ENCODE measurements at places on chromosomes 5 and 9.

GRCh38 chr9:89991204-89991790, 386.5 kb downstream of the GADD45G start:
- DNase-seq = no peak

GRCh38 chr5:87390075-87390474, 22.7 kb downstream of the CCNH start:
- DNase-seq = no peak

DNA sequence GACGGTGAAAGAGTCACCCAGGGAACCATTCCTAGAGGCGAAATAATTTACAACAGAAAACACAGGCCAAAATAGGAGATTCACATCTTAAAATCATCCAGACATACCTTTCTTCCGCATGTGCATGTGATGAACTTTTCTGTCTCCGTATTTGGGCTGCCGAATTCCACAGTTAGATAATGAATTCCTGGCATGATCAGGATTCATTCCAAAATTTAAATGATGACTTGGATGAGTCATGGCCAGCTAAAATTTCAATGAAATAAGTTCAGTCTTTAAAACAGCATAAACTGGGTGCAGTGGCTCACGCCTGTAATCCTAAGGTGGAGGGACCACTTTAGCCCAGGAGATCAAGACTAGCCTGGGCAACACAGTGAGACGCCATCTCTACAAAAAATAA, 82.7 kb downstream of the DROSHA start:
- DNase-seq = no peak

DNA sequence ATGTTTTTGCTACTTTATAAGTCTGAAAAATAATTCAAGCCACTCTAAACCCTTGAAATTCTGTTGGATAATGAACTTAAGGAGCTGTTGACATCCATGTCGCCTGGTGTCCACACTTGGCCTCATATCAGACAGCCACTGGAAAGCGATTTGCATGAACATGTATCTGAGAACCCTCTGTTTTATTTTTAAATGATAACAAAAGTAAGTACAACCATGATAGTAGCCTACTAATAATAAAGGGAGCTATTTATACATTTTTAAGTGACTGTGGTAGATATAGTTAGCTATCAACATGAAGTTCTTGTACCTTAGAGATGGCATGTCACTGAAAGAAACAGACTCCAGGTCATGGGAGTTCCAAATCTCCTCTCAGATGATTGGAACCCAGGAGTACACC, 53.3 kb downstream of the PLCXD3 start:
- no peak for DNase-seq

DNA sequence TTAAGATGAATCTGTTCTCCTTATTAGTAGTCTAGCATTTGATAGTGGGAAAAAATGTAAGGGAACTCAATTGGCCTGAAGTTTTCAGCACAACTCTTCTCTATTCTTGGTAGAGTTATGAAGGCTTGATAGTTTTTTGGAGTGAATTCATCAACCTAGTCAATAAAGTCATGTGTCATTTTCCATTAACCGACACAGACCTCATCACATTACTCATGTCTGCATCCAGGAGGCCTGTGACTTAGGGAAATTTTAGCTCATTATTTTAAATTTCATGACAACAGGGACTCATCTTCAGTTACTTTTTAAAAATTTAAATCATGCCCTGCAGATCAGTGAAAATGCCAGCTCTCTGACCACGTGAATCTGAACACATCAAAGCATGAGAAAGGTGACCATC, 63.3 kb downstream of the ADAMTS16 start:
- no peak for DNase-seq

DNA sequence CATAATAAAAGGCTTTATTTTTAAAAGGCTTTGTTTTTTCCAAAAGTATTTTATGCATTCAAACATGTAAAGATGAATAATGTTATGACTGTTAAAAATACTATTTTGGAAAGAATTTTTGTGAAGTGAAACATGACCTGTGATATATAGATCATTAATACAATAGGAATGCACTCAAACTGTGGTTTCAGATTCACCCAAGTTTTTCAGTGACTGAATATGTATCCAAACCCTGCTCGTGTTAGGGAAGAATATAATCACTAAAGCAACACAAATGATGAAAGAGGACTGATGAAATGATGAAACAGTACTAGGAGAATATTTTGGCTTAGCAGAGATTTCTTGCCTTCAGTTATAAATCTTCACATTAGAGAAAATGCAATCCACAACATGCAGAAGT, 278.0 kb downstream of the ADAMTS6 start:
- DNase-seq = no peak

- DNase-seq = no peak
These were observed 63.4 kb downstream of the RXRA start for GRCh38 chr9:134389642-134390041.

DNA sequence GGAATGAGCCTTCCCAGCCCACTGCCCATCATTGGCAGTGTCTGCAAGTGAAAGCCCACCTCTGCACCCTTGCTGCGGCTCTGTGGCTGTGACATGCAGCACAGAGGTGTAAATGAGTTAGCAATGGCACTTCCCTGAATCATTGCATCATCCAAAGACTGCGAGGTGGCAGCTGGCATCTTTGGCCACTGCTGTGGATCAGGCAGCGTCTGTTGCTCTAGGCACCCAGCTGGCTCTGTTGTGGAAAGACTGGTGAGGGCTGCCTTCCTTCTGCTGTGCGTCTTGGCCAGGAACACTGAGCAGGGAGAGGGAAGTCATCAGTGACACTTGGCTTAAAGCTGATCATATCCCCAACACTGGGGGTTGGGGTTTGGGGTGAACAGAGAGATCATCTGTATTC, 64.5 kb downstream of the MFAP3 start:
- no peak for DNase-seq

DNA sequence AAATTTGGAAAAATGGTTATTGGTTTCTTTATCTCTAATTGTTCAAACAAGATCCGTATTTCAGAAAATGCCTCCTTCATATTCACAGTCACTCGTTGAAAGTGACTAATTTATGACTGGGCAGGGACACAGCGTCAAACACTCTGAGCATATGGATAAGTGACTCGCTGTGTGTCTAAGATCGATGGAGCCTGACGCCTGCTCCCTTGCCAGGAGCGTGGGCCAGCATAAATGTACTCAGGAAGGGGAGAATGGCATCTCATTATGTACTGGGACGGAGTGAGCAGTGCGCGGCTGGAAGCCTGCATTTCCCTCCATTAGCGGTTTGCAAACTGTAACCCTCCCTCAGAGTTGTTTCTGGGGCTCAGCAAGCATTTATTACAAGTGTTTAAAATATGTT, 79.8 kb upstream of the CAST start:
- DNase-seq = peak; percentile 17

- no peak for DNase-seq
These were observed 32.8 kb downstream of the TMC1 start for GRCh38 chr9:72554221-72554641.

- no peak for DNase-seq
These were observed 2.5 kb downstream of the STOM start for GRCh38 chr9:121367306-121368137.

DNA sequence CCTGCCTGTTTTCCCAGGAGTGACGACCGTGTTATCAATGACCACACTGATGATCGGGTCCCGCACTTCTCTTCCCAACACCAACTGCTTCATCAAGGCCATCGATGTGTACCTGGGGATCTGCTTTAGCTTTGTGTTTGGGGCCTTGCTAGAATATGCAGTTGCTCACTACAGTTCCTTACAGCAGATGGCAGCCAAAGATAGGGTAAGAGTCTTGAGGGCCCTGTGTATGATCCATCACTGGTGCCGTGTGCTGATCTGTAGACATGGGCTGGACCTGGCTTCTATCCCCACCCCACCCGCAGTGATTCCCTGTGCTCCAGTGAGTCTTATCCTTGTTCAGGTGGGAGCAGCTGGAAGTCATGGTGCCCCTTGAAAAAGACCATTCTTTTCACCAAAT, 26.0 kb downstream of the GABRP start:
- DNase-seq = no peak

DNA sequence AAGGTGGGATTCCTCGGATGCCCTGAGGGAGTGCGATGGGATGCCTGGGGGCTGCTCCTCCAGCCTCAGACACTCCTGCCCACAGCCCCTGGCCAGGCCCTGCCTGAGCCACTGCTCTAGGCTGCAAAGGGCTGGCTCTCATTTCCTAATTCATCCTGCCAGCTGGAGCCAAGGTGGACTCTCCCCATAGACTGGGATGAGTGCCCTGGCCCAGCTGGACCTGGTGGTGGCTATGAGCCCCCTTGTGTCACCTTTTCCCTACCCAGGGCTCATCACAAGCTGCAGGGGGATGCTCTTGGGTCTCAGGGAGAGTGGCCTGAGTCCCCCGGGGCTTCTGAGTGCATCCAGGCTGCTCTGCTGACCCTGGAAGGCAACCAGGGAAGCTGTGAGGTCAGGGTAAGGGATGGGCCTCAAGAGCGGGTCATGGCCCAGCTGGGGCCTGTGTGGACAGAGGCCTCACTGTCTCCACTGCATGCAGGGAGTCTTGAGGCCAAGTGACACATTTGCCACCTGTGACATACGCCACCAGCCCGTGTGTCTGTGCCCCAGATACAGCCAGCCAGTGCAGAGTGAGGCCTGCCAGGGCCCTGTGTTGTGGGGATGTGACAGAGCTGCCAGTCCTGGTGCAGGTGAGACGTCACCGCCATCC, 102.7 kb upstream of the IER5L start:
- no peak for DNase-seq

DNA sequence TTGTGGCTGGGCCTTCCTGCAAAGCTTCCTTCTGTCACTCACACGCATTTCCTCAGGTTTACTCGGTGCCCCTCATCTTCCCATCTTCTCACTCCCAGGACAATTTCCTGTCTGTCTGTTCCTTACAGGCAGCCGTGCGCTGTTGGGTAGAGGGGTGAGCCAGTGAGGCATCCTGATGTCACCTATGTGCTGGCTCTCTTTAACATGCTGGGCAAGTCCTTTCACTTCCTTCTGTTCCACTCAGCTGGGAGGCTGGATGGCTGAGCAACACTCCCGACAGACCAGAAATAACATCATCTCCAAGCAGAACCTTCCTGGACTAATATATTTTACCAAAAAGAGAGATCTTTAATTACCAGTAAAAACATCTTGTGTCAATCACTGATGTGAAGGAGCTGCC, 103.0 kb downstream of the HSD17B3 start:
- DNase-seq = no peak

DNA sequence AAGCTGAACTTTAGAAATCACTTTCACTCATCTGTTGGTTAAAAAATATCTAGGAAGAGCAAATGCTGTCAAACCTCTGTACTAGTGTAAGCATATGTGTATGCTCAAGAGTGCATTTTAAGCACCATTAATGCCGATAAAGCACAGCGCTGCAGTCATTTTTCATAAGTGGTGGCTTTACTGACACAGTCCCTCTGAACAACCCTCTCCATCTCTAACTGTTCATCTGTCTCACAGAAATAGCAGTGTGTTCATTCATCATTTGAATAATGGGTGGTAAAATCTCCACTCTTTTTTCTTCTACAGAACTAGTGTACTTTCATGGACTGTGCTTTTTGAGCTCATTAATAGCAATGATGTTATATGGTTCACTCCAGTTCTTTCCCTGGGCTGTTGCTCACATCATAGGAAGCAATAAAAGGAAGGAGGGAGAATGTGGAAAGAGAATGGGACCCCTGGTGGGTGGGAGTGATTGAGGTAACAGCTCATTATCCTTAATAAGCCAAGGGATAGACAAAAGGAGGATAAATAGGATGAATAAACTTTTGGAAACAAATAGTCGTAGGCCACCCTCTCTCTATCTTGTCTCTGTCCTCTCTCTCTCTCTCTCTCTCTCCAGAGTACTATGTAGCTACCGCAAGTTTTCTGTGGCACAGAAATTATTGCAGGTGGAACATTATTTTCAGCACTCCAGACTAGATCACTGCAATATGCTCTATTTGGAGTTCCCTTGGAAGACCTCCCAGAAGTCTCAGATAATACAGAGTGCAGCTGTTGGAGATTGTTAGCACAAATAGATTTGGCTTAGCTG, 117.9 kb upstream of the PRDM9 start:
- no peak for DNase-seq

GRCh38 chr5:56302027-56302426, 68.9 kb upstream of the ANKRD55 start:
- no peak for DNase-seq

- no peak for DNase-seq
These were observed 418.0 kb downstream of the SPATA31D1 start for GRCh38 chr9:82406456-82407085.

GRCh38 chr9:88874391-88874790, 116.9 kb upstream of the S1PR3 start:
- DNase-seq = no peak

DNA sequence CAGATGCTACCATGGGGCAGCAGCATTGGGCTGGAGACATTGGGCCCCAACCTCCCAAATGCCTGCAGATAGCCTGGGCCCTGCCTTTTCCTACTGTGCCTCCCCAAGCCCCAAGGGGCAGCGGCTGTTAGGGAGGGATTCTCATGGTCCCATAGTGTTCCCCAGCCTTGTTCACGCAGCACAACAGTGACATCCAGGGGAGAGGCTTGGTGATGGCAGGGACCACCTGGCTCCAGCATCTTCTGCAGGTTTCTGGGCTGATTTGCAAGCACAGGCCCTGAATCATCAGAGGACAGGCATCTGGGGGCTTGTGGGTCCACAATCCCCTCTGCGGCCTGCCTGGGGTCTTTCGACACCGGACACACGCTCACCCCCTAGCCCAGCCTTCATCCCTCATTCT, 354.6 kb downstream of the SLIT3 start:
- no peak for DNase-seq

DNA sequence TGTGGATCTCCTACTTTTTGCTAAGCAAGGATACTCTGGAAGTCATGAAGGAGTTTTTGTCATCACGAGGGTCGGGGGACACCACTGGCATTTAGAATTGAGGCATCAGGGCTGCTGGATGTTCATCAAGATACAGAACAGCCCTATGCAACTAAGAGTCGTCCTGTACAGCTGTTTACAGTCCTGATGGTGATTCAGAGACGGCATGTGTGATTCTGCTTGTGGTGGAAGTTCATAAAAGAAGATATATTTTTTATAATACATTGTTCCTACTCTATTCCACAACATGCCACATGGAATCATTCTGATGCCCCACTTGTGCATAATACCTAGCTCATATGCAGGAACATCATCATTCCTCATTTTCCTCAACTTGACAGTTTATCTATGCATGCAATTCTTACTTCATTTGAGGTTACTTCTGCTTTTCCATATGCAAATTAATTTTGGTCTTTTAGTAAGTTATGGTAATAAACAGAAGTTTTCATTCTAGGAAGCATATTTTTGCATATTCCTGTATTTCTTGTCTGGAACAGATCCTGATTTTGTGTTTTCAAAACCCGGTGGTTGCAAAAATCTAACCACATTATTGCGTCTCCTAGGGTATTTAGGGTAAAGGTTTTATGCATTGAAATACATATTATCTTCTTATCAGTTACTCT, 155.2 kb downstream of the ARHGEF28 start:
- DNase-seq = no peak

GRCh38 chr9:115653171-115653606, 500.4 kb upstream of the PAPPA start:
- no peak for DNase-seq

All from H54 (cell line).